Glutamatergic neuron (in vitro differentiated cells): ENCODE measurements at places on chromosomes 6 and 20. TPM values are rescaled to one million over a fixed set of nuclear protein-coding genes. Genes with fewer than 3 reads are reported as not detected.

The WASF1 gene
- total RNA-seq = 92.7 TPM

DNA sequence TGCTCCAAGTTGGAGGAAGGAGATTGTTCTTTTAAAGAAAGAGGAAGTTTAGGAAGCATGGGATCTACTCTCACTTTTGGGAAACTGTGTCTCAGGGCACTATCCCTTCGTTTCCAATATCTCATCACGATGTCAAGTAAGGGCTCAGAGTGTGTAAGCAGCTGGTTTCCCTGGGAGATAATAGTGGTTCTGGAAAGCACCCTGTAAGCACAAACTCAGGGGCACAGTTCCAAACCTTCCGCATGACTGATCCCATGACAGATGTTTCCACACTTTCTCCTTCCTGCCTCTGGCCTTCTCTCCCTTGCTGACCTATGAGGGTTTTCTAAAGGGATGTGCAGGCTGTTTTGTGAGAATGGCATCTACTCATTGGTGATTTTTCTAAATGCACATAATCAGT lies 33.9 kb downstream of the ADTRP start:
- no peaks in the 10 kb centered on the region for H3K27me3 ChIP-seq
- no peak for DNase-seq
- peaks cover 2% of the 10 kb centered on the region for H3K4me1 ChIP-seq
- H3K27ac ChIP-seq = no peak overlapping the region
- no peak overlapping the region for H3K4me3 ChIP-seq
- peaks cover 4% of the 10 kb centered on the region for H3K36me3 ChIP-seq

DNA sequence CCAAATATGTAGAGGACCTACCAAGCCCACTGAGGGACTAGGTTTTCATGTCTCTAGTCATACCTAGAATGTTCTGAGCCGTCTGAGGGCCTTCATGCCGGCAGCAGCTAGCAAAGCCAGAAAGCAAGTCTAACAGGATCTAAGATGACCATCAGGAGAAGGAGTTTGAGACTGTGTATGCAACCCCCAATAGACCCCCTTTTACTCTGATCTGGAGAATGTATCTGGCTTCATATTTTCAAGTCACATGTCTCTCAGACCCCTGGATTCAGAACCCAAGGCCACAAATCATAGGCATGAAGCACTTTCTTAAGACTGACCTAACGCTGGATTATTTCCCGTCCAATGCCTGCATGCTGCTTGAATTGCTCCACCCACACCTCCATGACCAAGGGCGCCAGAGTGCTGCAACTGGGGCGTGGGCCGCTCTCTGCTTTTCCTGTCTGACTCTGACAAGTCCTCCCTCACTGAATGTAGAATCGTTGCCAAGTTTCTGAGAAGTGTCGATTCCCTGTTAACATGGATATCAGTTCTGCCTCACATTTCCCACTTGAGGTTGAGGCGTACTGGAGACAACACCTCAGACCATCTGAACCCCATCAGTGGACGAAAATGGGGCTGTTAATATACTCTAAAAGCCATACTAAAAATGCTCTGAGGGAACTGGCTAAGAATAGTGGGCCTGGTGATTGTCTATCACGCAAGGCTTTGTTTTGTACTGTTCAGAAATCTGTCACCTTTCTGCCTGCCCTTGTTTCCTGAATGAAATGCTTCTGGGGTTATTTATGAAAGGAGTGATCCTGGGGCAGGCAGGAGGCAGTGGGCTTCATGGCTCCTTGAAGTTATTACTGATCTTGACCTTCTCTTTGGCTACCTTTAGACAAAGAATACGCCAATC lies 23.9 kb upstream of the ASXL1 start:
- peaks cover 2% of the 10 kb centered on the region for H3K27me3 ChIP-seq
- H3K4me3 ChIP-seq = no peak overlapping the region
- no peaks in the 10 kb centered on the region for H3K36me3 ChIP-seq
- H3K4me1 ChIP-seq = no peaks in the 10 kb centered on the region
- H3K27ac ChIP-seq = no peak overlapping the region

The MCM9 gene
- total RNA-seq = 18.0 TPM

The EPM2A gene
- total RNA-seq = 15.5 TPM

GRCh38 chr6:89273816-89274215 lies 41.3 kb downstream of the GABRR2 start:
- H3K4me1 ChIP-seq = peaks cover 3% of the 10 kb centered on the region
- H3K4me3 ChIP-seq = no peak overlapping the region
- no peak overlapping the region for H3K27ac ChIP-seq
- no peaks in the 10 kb centered on the region for H3K27me3 ChIP-seq
- DNase-seq = no peak

- peaks cover 5% of the 10 kb centered on the region for H3K36me3 ChIP-seq
- DNase-seq = no peak
- no peak overlapping the region for H3K27ac ChIP-seq
- no peak overlapping the region for H3K4me3 ChIP-seq
- H3K27me3 ChIP-seq = no peaks in the 10 kb centered on the region
These were observed 37.6 kb downstream of the NRN1 start for GRCh38 chr6:5968817-5969734.

- DNase-seq = no peak
- no peaks in the 10 kb centered on the region for H3K4me1 ChIP-seq
- H3K27ac ChIP-seq = no peak overlapping the region
- no peak overlapping the region for H3K4me3 ChIP-seq
These were observed 230.7 kb downstream of the NFATC2 start for GRCh38 chr20:51311636-51312479.
